ENCODE measurements at places on chromosomes 2 and 18.

DNA sequence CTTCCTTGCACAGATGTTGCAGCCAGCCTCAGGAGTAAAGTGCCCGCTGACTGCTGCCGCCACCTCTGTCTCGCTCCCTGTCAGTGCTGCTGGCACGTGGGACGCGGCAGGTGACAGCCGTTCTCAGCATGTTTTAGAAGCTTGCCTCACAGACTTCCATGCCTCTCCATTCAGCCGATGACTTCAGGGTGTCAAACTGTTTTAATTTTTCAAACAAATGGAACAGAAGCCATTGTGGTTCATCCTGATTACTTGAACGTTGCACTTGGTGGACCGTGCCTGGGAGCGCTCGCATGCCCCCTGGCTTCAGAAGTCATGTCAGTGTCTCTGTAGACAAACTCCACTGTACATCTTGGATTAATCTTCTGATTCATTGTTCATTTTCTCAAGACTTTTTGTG lies 62.7 kb upstream of the EML6 start:
- no peak for DNase-seq

GRCh38 chr2:45860136-45861121 lies 209.0 kb downstream of the PRKCE start:
- DNase-seq: peak; percentile 76

GRCh38 chr18:50742952-50743351 lies 76.9 kb downstream of the MRO start:
- DNase-seq: no peak

GRCh38 chr2:6877402-6878304 lies at the start of gene RSAD2:
TSS of gene RSAD2 (plus strand) at chr2:6877777. CDS start at chr2:6877801, 24 bp downstream.
- peak; percentile 14 for DNase-seq

GRCh38 chr2:88831792-88832248 lies 140.3 kb downstream of the RPIA start:
- peak; percentile 48 for DNase-seq

DNA sequence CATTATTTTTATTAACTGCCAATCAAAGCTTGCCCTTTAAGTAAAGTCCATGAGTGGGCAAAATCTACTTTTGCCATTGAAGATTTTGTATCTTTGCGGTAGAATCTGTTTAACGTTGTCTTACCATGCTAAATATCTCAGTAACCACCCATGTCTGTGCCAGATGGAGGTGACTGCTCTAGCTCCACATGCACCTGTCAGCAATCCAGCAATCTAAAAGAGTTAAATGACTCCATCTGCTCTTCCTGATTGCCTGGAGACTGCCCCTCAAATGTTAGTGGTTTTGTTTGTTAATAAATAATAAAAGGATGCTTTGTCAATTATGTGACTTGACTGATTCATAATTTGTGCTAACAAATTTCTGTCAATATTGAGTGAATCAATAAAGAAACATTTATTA lies 141.7 kb downstream of the RBM43 start:
- peak; percentile 6 for DNase-seq

- DNase-seq: no peak
Observed at GRCh38 chr2:240636563-240637115, 11.4 kb downstream of the GPR35 start.

DNA sequence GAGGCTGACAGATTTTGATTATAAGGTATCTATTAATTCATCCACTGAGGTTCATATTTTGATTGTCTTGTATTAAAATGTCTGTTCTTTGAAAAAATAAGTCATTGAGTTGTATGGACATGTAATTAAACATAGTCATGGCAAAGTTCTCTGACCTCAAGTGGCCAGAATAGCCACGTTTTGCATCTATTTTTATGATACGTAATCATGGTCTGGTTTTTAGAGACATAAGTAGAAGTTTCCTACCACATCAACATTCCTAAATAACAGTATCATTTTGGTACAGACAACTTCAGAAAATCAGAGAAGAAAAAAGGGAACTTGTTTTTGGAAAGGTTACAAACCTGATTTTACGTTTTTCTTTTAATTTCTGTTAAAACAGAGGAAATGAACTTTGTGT lies 47.6 kb downstream of the COL5A2 start:
- DNase-seq: no peak

GRCh38 chr2:38246105-38246504 lies 131.0 kb downstream of the ATL2 start:
- DNase-seq: no peak

DNA sequence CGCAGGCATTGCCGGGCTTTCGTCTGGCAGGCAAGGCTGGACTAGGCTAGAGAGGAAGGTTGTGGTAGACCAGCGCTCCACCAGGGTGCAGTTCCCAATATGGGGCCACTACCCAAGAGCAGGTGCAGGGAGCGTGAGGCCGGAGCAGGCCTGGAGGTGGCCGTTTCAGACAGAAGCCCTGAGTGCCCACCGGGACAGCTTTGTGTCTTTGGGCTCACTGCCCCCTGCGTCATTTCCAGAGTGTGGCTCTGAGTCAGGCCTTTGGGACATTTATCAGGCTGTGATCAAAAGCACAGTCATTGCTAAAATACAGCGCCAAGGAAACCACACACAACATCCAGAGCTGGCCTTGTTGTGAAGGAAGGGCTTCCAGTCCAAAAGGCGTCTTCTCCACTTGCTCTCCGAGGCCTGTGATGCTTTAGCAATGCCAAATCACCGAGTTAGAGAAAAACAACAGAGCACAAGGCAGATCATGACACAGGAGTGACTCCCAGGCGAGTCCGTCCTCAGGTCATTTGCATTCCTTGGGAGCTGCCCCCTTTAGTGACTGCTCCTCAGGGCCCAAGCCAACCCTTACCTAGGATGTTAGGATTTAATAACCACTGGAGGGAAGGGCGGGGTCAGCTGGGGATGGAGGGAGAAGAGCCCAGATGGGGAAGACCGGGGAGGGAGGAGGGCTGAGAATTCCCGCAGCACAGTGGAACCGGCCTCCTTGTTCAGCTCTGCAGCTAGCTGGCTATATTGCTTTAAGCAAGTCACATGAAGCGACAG lies 42.3 kb downstream of the RFX8 start:
- no peak for DNase-seq

DNA sequence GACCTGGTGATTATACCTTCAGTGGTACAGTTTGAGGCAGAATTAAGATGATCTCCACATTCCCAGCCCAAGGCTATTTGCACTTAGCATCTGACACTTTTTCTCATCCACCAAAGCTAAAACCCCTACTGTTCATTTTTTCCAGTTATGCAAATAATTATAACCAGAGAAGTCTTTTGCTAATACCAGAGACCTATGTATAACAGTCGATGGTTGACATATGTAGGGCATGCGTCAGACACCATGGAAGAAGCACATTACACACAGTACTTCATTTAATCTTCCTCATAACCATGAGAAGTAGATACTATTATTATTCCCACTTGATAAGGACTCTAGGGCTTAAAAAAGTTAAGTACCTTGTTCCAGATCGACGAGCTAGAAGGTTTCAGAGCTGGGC lies 36.5 kb downstream of the AP1S3 start:
- no peak for DNase-seq

DNA sequence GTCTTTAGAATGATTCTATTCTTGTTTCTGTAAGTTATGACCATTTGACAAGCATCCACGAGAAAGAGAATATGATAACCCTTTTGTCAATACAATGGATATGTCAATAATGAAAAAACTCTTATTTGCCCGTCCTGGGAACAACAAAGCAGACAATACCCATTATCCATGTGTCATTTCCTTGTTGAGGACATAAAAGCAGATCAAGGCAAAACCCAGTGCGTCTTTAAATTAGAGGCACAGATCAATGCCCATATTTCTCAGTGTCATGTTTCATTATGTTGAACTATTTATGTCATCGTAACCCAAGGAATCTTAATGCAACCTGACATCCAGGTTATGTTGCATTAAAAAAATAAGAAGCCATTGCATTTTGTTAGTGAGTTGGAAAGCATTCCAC lies 365.0 kb upstream of the CELF4 start:
- DNase-seq: no peak

GRCh38 chr18:58228176-58228575 lies 184.2 kb downstream of the NEDD4L start:
- no peak for DNase-seq

DNA sequence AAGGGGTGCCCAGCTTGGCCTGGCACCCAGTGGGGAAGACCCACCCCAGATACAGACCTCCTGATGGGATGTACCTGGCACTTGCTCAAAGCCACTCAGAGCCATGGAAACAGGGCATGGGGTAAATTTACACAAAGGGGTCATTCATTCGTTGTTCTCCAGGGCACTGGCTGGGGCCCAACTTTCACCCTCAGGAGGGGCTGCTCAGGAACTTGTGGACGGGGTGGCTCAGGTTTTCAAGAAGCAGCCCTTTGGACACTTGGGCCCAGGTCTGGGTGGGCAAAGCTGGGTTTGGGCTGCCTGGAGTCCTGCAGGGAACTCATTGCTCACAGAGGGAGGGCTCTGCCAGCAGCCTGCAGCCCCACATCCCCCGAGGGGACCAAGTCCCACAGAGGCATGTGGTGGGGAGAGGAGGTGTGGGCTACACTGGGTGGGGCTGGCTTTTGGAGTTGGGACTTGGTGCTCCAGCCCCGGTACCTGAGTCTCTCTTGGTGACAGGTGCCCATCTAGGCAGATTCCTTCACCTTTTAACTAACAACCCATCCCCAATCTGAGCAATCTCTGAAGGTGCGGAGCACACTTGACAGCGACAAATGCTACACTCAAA lies 172.3 kb downstream of the CELF4 start:
- peak; percentile 83 for DNase-seq

GRCh38 chr2:953975-954686 lies 3.5 kb downstream of the SNTG2 start:
- no peak for DNase-seq

GRCh38 chr2:45651415-45652089 lies at the start of gene PRKCE:
TSS of gene PRKCE (plus strand) at chr2:45651675.
- peak; percentile 34 for DNase-seq

DNA sequence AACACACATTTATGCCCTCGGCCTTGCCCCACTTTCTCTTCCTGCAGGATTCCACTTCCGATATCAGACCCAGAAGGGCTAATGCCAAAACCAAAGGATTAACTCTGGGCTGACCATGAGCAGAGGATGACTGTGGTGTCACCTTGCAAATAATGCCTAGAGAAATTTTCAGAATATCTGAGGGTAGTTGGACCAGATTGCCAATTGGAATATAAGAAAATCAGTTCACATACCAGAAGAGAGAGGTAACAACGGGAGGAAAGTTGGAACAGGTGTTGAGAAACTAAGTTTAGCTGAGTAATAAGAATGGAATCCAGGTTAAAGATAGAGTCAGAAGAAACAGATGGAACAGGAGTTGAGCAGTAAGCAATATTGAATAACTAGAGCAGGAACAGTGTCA lies 232.7 kb upstream of the UBE2E3 start:
- no peak for DNase-seq

DNA sequence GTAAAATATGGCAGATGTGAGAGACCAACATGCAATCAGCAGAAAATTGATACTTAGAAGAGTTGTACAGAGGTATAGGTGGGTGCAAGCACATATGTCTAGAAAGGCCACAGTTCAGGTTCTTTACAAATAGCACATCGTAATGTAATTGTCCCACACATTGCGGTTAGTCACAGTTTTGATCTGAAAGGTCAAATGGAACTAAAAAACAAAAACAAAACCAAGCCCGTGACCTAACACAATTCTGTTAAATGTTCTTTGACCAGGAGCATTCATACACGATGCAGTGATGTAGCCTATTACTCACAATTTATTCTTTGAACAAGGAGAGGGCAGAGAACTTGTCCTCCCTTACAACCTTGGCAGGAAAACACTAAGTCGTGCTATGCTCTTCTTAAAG lies 108.9 kb upstream of the MAP4K3 start:
- no peak for DNase-seq

GRCh38 chr2:133986081-133986837 lies 267.6 kb upstream of the MGAT5 start:
- DNase-seq: no peak

DNA sequence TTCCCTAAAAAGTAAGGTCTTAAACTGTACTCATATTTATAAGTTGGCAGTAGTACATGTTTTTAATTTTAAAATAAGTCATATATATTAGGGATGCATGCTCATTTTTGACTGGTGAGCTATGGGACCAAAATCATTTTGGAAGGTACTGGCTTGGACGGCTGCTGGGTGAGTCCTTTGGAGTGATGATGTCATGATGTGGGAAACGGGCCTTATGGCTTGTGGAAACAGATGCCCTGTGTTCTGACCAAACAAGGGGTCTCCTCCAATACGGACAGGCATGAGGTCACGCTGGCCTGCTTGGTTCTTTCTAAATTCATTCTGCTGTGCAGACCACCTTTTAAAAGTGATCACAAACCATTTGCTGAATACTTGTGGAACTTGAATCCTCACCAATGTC lies 109.2 kb upstream of the MGAT5 start:
- no peak for DNase-seq

- DNase-seq: no peak
Observed at GRCh38 chr2:74045454-74045853, 60.7 kb downstream of the TET3 start.

DNA sequence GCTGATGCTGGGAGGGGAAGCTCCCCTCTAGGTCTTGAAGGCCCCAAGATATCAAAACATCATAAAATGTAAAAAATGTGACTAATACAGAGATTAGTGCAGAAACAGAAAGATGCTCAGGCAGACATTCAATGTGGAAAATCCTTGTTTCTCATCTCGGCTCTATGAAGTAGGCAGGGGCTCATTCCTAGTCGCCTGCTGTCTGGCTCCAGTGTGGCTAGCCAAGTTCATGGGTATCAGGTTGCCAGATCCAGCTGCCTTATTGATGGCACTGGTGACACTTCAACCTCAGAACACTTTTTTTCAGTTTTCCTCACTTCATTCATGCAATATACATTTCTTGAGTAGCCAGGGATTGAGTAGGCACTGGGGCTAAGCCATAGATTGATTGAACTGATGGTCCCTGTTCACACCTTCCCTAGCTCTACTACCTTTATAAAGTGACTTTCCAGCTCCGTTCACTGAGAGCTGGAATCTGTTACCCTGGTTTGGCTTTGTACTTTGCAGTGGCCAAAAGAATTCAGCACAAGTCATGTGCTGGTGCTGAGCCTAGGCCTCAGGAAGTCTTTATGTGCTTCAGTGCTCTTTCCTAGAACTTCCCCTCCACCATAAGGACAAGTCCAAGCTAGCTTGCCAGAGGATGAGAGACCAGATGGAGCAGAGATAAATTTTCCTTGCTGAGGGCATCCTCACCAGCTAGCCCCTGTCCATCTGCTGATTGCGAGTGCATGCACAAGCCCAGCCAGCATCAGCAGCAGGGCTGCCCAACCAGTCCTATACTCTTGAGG lies 373.6 kb upstream of the ST6GAL2 start:
- no peak for DNase-seq

DNA sequence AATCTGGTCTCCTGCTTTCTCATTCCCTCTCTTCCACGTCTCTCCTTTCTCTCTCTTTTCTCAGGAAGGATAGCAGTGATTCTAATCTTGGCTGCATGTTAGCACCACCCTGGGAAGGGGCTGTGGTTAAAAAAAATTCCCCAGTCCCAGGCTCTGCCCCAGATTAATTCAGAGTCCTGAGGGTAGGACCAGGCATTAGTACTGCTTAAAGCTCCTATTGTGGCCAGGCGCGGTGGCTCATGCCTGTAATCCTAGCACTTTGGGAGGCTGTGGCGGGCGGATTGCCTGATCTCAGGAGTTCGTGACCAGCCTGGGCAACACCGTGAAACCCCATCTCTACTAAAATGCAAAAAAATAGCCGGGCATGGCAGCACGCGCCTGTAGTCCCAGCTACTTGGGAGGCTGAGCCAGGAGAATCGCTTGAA lies 35.4 kb upstream of the EML4 start:
- no peak for DNase-seq

- peak; percentile 81 for DNase-seq
Observed at GRCh38 chr2:6103949-6104348, 411.8 kb downstream of the SOX11 start.

All from NCI-H69 (cell line).